CD8-positive, alpha-beta T cell (primary cell): ENCODE measurements at places on chromosomes 13 and 19.

- DNase-seq, result peak; percentile 50
Measured at GRCh38 chr19:4302243-4302640, at the start of gene TMIGD2. Gene TMIGD2 (minus strand): TSS chr19:4302389. CDS start chr19:4302385, 4 bp downstream.

DNA sequence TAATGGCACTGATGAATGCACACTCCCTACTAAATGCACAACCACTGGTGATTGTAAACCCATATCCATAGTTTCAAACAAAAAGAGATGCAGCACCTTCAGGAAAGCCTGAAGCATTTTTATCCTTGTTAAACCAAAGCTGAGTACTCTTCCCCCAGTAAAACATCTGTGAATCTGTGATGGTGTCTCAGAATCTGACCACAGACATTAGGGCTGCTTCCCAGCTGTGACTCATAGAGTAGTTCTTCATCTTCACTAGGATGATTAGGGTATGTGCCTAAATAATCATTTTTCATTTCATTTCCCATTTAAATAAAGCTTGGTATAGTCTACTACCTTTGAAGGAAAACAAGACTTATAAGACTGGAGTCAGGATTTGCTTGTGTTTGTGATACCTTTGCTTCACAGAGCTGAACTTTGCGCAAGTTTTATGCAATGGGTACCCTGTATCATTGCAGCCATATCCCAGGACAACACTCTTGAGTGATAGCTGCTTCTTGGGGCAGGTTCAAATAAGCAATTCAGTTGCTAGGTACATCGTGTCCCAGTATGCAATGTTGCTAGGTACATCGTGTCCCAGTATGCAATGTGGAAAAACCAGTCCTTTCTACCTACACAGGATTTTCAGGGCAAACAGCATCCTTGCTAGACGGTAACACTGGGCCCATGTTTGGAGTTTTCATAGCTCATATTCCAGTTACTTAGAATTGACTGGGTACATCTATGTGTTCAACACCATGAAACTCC is 277.1 kb downstream of the IRS2 start:
- DNase-seq, result no peak

DNA sequence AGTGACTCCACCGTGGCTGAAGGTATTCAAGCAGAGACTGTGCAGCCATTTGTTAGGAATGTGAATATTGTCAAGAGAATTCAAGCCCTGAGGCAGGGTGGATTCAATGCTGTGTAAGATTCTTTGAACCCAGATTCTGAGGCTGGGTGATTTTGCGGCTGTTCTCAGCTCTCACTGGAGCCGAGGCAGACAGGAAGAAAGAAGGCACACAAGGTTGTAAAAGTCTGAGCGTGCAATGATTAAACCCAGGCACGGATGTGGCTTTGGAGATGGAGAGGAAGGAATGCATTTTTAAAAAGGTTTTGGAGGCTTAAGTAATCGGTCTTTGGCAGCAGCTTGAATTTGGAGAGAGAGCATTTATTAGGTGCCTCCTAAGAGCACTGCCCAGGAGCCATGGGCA is 187.9 kb downstream of the KATNAL1 start:
- no peak for DNase-seq

GRCh38 chr13:93039131-93039530 is 187.5 kb upstream of the GPC6 start:
- DNase-seq, result no peak

- DNase-seq, result no peak
Measured at GRCh38 chr19:48969276-48970138, 4.4 kb downstream of the FTL start.

- DNase-seq, result no peak
Measured at GRCh38 chr13:45361596-45362206, 20.7 kb upstream of the TPT1 start.

DNA sequence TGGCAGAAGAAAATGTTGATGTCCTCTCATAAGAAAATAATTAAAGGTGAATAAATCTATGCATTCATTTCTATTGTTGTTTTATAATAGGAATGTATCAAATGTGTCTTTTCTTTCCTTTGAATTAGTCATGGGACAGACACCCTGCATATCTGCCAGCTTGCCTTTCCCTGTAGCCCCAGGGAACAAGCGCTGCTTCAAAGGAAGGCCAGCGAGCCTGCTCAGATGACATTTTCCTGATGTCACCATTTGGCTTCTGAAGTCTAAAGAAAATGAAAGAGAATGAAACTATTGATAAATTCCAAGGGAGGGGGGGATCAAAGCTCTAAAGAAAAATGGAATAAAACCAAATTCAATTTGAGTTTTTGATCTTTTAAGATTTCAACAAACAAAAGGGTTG is 574.8 kb downstream of the IRS2 start:
- no peak for DNase-seq
